ENCODE measurements at places on chromosomes 12 and 14.
A peak's percentile ranks its signal among the peaks of the same experiment; 100 is the strongest.

- DNase-seq = no peak
These were observed 145.0 kb downstream of the CCER1 start for GRCh38 chr12:90809940-90810339.

- DNase-seq = no peak
These were observed 308.2 kb upstream of the AMIGO2 start for GRCh38 chr12:47387994-47388393.

GRCh38 chr14:61706096-61706690 lies 10.9 kb downstream of the HIF1A start:
- DNase-seq = no peak

GRCh38 chr12:49667325-49668090 lies 39.7 kb downstream of the FMNL3 start:
- no peak for DNase-seq

- DNase-seq = no peak
These were observed 1.7 kb downstream of the GATC start for GRCh38 chr12:120447992-120448391.

- DNase-seq = peak; percentile 18
These were observed 232.5 kb upstream of the RTL1 start for GRCh38 chr14:101135796-101136742.

DNA sequence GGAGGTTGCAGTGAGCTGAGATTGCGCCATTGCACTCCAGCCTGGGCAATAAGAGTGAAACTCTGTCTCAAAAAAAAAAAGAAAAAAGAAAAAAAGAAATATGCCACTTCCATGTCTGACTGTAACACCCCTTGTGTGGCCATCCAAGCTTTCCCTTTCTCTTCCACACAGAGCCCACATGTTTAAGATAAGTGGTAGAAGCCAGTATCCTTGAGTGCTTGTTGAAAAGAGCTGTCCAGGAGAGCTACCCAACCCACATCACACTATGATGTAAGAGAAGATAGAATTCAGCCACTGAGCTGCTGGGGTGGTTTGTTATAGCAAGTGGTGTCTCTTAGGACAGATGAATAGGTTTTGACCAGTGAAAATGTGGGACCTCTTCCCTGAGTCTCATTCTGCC lies 82.1 kb downstream of the ZNF664 start:
- no peak for DNase-seq

- no peak for DNase-seq
These were observed 109.7 kb downstream of the SLC25A47 start for GRCh38 chr14:100432652-100433427.

GRCh38 chr12:132006056-132006680 lies 56.4 kb downstream of the EP400 start:
- DNase-seq = no peak

DNA sequence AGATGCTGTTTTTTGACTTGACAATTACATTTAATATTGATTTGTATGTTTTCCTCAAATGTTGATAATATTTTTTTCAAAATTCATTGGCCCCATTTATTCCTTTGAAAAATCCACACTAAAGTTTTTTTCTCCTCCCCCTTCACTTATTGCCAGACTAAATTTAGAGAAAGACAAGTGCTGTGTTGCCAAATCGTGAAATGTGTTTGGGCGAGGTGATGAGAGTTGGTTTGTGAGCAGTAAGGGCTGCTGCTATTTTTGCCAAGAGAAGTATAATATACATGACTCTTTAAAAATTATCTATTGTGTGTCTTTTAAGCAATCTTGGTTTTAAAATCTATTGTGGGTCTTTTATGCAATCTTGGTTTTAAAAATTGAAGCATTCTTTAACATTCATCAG lies 188.9 kb downstream of the PPFIA2 start:
- no peak for DNase-seq

- no peak for DNase-seq
These were observed 190.4 kb downstream of the ZFP36L1 start for GRCh38 chr14:68602507-68602906.

DNA sequence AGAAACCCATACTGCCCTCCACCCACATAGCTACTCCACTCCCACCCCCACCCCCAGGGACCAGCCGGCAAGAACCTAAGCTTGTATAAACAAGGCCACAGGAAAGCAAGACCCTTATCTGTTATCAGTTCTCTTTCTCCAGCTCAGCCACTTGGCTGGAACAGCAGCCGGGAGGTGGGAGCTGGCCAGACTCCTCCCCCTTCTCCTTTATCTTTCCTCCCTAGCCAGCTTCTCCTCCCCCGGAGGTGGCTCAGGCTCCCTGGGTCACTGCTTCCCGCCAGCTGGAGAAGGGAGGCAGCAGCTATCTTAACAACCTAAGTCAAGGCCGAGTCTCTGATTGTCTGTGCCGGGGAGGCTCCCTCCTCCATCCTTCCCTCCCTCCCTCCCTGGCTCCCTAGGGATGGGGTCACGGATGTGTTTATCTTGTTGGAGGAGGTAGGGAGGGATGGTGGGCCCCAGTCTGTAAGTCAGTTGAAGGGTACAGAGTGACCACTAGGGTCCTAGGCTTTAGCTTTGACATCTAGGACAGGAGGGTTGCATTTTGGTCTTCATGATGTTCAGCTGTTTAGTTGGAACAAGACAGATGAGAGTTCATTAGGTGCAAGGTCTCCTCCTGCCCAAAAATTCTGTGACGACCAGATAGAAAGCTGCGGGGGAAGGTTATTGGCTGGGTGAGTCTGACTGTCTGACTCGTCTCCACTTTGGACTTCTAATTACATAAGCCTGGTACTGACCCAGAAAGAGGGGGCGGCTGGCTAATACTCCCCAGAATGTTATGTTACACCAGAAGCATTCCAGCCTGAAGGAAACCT lies 29.7 kb downstream of the ZFP36L1 start:
- no peak for DNase-seq

GRCh38 chr12:126772171-126772864 lies 1494.7 kb upstream of the TMEM132C start:
- no peak for DNase-seq

DNA sequence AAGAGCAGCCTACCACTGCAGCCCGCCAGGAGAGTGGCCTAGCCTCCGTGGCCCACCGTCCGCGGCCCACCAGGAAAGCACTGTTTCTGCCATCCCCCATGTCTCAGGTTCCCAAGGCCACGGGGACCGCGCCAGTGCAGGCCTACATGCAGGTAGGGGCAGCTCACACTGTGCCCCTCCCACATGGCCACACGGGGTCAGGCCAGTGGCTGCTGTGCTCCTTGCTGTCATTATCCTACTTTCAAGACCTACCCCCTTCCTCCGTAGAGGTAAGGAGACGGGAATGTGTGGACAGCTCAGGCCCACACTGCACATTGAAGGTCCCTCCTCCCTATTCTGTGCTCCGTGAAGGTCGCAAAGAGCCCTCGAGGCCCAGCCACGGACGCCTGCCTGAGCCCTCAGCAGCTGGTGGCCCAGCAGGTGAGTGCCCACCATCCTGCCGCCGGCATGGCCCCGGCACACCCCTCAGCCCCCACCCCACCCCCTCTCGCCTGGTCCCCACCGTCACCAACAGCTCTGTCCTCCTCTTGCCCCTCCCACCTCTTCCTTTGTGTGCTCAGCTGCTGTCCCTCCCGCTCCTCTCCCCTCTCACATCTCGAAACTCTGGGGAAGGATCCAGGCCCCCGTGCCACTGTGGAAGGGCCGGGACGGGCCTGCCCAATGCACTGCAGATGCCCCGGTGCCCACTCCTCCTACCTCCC lies 10.0 kb downstream of the DDX51 start:
- no peak for DNase-seq

- DNase-seq = no peak
These were observed 6.7 kb upstream of the NFATC4 start for GRCh38 chr14:24361326-24361725.

DNA sequence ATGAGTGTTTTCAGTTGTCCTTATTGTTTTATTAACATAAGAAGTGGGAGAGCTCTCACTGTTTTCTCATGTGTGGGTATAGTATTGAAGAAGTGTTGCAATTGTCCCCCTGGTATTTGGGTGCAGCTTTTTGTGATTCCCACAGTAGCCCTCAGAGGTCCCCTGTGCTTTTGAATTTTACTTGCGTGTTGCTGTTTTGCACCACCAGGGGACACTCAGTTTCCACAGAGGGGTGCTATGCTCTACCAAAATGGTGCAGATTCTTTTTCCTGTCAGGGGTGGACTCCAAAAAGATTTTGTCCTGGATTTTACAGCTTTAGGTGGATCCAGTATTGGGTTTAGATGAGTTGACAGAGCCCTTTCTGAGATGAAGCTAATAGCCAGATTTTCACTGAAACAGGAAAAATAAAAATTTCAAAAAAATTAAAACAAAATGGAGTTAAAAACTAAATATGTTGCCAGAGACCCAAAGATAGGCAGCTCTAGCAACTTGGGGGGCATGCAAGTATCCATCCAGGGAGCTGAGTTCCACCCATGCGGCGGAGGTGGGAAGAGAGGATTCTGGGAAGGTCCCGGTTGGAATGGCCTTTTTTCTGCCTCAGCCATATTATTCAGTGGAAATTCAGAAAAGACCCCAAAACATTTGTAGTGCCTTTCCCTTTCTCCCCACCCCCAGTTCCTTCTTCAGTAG lies 50.2 kb downstream of the TTLL5 start:
- no peak for DNase-seq

DNA sequence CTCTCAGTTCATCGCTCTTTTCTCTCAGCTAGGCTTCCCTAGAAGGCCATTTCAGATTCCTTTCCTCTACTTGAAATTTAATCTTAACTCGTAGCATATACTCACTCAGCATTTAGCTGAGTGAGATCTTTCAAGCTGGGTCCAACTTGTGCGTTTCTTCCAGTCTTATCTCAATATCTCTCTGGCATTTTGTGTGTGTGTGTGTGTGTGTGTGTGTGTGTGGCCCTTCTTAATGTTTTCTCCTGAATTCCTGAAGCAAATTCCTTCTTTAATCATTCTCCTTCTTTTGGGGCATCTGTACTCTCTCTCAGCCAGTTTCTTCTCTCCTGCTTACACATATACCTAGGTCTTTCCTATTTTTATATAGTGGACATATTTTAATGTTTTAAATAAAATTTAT lies 129.1 kb downstream of the KITLG start:
- DNase-seq = no peak

DNA sequence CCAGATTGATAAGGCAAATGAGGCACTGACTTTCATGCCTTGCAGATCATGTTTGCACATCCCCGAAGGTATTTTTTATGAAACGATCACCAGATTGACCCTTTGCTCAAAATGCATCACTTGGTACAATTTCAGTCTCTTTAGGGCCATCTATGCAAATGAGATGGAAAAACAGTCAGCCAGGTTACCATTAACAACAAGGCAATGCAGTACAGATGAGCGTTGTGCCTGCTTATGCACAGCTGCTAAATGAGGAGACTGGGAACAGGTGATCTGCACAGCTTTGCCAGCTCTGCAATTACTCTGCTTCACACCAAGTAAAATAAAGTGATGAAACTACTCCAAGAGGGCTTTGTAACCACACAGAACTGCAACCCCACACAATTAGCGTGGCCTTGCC lies 26.1 kb upstream of the PLEKHG7 start:
- DNase-seq = no peak
